ENCODE measurements at places on chromosomes 11 and 22. TPM values are rescaled to one million over a fixed set of nuclear protein-coding genes. Genes with fewer than 3 reads are reported as not detected.

The DRD2 gene
- 2.9 TPM for total RNA-seq

The DCDC1 gene
- total RNA-seq = 2.6 TPM

The MYBPC3 gene
- total RNA-seq = not detected

The MYO7A gene
- 2.1 TPM for total RNA-seq

The SCUBE1 gene
- total RNA-seq = 12.1 TPM

The DERL3 gene
- 5.7 TPM for total RNA-seq

GRCh38 chr11:60513496-60514460 is 1.4 kb upstream of the MS4A13 start:
- H3K4me3 ChIP-seq = no peak overlapping the region
- H3K4me1 ChIP-seq = no peaks in the 10 kb centered on the region
- H3K27me3 ChIP-seq = no peaks in the 10 kb centered on the region
- no peaks in the 10 kb centered on the region for H3K36me3 ChIP-seq

- H3K27me3 ChIP-seq = peaks cover 41% of the 10 kb centered on the region
- no peak for DNase-seq
- H3K27ac ChIP-seq = no peak overlapping the region
- H3K4me1 ChIP-seq = peaks cover 43% of the 10 kb centered on the region
- H3K4me3 ChIP-seq = no peak overlapping the region
Measured at GRCh38 chr22:42287174-42287890, 16.9 kb upstream of the TCF20 start.

GRCh38 chr11:1029654-1030053 is 6.9 kb downstream of the MUC6 start:
- no peak overlapping the region for H3K27ac ChIP-seq
- no peaks in the 10 kb centered on the region for H3K27me3 ChIP-seq
- H3K36me3 ChIP-seq = no peaks in the 10 kb centered on the region
- no peak for DNase-seq
- H3K4me1 ChIP-seq = no peaks in the 10 kb centered on the region

- no peak overlapping the region for H3K27ac ChIP-seq
- H3K36me3 ChIP-seq = peaks cover 5% of the 10 kb centered on the region
- no peak for DNase-seq
- H3K4me3 ChIP-seq = no peak overlapping the region
- H3K27me3 ChIP-seq = no peaks in the 10 kb centered on the region
- H3K4me1 ChIP-seq = no peaks in the 10 kb centered on the region
Measured at GRCh38 chr11:80414181-80415165, 973.6 kb upstream of the TENM4 start.

GRCh38 chr11:9137293-9138132 is 46.1 kb upstream of the SCUBE2 start:
- no peak overlapping the region for H3K27ac ChIP-seq
- no peaks in the 10 kb centered on the region for H3K27me3 ChIP-seq
- H3K4me1 ChIP-seq = no peaks in the 10 kb centered on the region
- H3K36me3 ChIP-seq = peaks cover 22% of the 10 kb centered on the region
- peak; percentile 83 for DNase-seq
- no peak overlapping the region for H3K4me3 ChIP-seq

GRCh38 chr22:17381192-17381913 is 12.1 kb downstream of the CECR2 start:
- H3K27me3 ChIP-seq = no peaks in the 10 kb centered on the region
- H3K36me3 ChIP-seq = peaks cover 19% of the 10 kb centered on the region
- no peak overlapping the region for H3K27ac ChIP-seq
- no peak overlapping the region for H3K4me3 ChIP-seq
- DNase-seq = no peak

GRCh38 chr11:22778642-22779041 is 51.0 kb downstream of the SVIP start:
- DNase-seq = no peak
- H3K27me3 ChIP-seq = peaks cover 3% of the 10 kb centered on the region
- peaks cover 21% of the 10 kb centered on the region for H3K4me1 ChIP-seq

DNA sequence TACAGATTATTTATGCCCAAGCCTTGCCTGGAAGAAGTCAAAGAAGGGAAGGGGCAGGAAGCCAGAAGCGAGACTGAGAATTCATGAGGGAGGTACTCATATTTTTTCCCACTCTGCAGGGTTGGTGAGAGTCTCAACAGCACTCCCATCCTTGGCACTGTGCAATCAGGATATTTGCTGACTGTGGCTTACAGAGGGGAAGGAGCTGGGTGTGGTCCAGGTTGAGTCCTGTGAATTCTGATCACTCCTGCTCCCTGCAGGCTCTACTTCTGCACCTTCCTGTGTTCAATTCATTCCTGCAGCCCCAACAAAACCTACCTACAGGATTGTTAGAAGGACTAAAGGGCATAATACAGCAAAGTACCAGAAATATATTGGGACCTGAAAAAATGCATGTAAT is 530.5 kb downstream of the INSC start:
- no peak overlapping the region for H3K27ac ChIP-seq
- DNase-seq = no peak
- peaks cover 9% of the 10 kb centered on the region for H3K4me1 ChIP-seq
- no peaks in the 10 kb centered on the region for H3K36me3 ChIP-seq
- no peaks in the 10 kb centered on the region for H3K27me3 ChIP-seq
- no peak overlapping the region for H3K4me3 ChIP-seq

All from neural crest cell (in vitro differentiated cells).